ENCODE measurements at places on chromosomes 5 and 9.

GRCh38 chr5:39628348-39628747 is 203.6 kb upstream of the DAB2 start:
- no peak for DNase-seq

- DNase-seq: no peak
These were observed 146.3 kb downstream of the RORB start for GRCh38 chr9:74643303-74643923.

DNA sequence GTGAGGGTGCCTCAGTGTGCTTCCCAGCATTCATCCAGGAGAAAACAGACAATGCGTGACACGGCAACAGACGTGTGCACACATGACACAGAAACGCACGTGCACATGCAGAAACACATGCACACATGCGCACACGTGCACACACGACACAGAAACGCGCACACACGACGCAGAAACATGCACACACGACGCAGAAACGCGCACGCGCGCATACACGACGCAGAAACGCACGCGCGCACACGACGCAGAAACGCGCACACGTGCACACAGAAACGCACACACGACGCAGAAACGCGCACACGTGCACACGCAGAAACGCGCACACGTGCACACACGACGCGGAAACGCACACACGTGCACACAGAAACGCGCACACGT is 16.5 kb downstream of the TPPP start:
- no peak for DNase-seq

GRCh38 chr9:124388275-124389048 is 26.8 kb downstream of the PSMB7 start:
- no peak for DNase-seq

GRCh38 chr9:108311745-108312144 is 544.0 kb downstream of the ACTL7B start:
- no peak for DNase-seq

- no peak for DNase-seq
These were observed 6.1 kb downstream of the BASP1 start for GRCh38 chr5:17223367-17224185.
